ENCODE measurements at places on chromosomes 12 and 14. TPM values are rescaled to one million over a fixed set of nuclear protein-coding genes. Genes with fewer than 3 reads are reported as not detected.

GRCh38 chr14:85233756-85234155 lies 296.2 kb upstream of the FLRT2 start:
- no peak overlapping the region for H3K27ac ChIP-seq
- no peaks in the 10 kb centered on the region for H3K4me1 ChIP-seq
- no peak for DNase-seq
- H3K4me3 ChIP-seq = no peak overlapping the region
- no peaks in the 10 kb centered on the region for H3K36me3 ChIP-seq
- no peaks in the 10 kb centered on the region for H3K27me3 ChIP-seq

GRCh38 chr12:85626001-85626783 lies 210.0 kb downstream of the RASSF9 start:
- H3K27me3 ChIP-seq = no peaks in the 10 kb centered on the region
- H3K4me3 ChIP-seq = no peak overlapping the region
- no peak for DNase-seq
- H3K36me3 ChIP-seq = no peaks in the 10 kb centered on the region
- H3K4me1 ChIP-seq = no peaks in the 10 kb centered on the region

DNA sequence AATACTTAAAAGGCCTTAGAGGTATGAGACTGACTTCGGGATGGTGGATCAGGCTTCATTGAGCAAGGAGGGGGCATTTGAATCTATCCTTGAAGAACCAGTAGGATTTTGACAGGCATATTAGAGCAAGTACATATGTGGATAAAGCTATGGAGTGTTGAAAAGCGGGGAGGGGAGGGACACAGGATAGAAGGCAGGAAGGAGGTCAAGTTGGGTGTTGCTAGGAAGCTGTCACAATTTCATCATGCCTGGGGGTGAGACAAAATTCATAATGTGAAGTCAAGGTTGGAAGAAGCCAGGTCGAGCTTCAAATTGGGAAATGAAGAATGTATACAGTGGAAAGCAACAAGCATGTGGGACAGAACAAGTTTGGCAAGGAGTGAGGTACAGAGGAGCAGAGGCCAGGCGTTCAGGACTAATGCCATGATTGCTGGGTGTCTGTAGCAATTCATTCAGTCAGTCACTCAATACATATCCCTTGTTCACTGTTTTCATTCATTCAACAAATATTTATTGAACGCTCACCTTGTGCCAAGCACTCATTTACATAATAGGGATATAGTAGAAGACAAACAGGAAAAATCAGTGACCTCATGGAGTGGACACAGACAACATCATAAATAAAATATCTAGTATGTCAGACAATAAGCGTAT lies 58.3 kb upstream of the LTA4H start:
- no peak for DNase-seq
- peaks cover 3% of the 10 kb centered on the region for H3K4me1 ChIP-seq
- no peaks in the 10 kb centered on the region for H3K36me3 ChIP-seq
- no peak overlapping the region for H3K27ac ChIP-seq
- no peaks in the 10 kb centered on the region for H3K27me3 ChIP-seq
- H3K4me3 ChIP-seq = no peak overlapping the region

The OSBPL8 gene
- 81.1 TPM for total RNA-seq

The NEUROD4 gene
- total RNA-seq = not detected

DNA sequence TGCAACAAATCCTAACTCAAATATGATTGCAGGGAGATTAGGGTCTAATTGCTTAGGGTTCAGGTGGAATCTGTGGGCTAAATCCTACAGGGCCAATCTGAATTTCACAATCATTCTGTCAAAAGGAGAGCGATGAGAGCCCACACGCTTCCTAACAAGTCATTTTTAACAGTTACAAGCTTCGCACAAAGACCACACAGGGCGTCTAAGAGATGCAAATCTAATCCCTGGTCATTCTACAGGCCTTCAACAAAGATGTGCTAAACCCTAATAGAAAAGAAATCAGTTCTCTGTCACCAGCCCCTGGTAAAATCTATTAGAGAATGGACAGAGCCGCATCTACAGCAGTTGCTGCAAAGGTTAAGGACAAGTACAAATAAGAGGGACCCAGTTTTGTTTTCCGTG lies 15.3 kb downstream of the NKX2-1 start:
- no peak for DNase-seq
- no peaks in the 10 kb centered on the region for H3K36me3 ChIP-seq
- H3K4me3 ChIP-seq = no peak overlapping the region
- H3K4me1 ChIP-seq = peaks cover 19% of the 10 kb centered on the region

- H3K27me3 ChIP-seq = no peaks in the 10 kb centered on the region
- peaks cover 16% of the 10 kb centered on the region for H3K4me1 ChIP-seq
- DNase-seq = no peak
- H3K27ac ChIP-seq = no peak overlapping the region
These were observed 24.2 kb downstream of the CRACR2A start for GRCh38 chr12:3728686-3729085.

GRCh38 chr12:1421091-1421846 lies 173.1 kb downstream of the FBXL14 start:
- no peak for DNase-seq
- H3K4me1 ChIP-seq = no peaks in the 10 kb centered on the region
- no peak overlapping the region for H3K27ac ChIP-seq
- H3K4me3 ChIP-seq = no peak overlapping the region

DNA sequence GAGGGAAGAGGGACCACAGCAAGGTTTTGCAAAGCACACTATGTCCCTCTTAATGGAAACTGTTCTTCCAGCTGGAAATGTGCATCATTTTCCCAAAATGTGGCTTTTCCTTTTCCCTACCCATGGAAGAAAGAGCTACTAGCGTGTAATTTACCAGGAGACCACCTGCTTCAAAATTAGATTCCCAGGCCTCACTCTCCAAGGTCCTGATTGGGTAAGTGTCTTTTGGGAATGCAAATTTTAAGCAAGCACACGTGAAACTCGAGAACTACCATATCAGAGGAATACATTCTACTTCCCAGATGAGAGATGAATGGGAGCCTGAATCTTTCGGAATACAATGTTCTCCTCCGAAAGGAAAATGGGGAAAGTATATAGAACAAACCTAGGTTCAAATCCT lies 201.6 kb upstream of the NOS1 start:
- no peak overlapping the region for H3K4me3 ChIP-seq
- no peaks in the 10 kb centered on the region for H3K27me3 ChIP-seq
- H3K36me3 ChIP-seq = no peaks in the 10 kb centered on the region
- H3K4me1 ChIP-seq = 0 out of 2 replicates have a peak, but pooled peaks cover 2% of the 10 kb centered on the region
- DNase-seq = no peak

The PTGER2 gene
- total RNA-seq = 1.2 TPM

DNA sequence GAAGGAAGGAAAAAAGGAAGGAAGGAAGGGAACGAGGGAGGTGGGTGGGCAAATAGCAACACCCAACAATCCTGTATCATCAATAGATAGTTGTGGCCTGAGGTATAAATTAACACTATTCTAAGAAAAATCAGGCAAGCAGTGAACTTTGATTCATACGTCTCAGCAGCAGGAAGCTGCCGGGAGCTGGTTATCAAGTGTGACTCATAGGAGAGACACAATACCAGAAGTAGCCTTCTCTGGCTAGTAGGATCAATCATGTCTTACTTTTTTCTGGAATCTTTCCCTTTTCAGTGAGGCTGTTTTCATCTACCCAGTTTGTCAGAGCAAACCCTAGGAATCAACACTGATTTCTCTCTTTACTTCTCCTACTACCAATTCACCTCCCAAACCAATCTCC lies 780.5 kb downstream of the NRXN3 start:
- no peaks in the 10 kb centered on the region for H3K36me3 ChIP-seq
- H3K4me1 ChIP-seq = no peaks in the 10 kb centered on the region
- no peak overlapping the region for H3K4me3 ChIP-seq
- no peaks in the 10 kb centered on the region for H3K27me3 ChIP-seq

- no peak for DNase-seq
- H3K4me1 ChIP-seq = no peaks in the 10 kb centered on the region
- H3K27ac ChIP-seq = no peak overlapping the region
- no peak overlapping the region for H3K4me3 ChIP-seq
These were observed 38.0 kb upstream of the EIF5 start for GRCh38 chr14:103296007-103296406.
